ENCODE measurements at places on chromosomes 12 and 14.

DNA sequence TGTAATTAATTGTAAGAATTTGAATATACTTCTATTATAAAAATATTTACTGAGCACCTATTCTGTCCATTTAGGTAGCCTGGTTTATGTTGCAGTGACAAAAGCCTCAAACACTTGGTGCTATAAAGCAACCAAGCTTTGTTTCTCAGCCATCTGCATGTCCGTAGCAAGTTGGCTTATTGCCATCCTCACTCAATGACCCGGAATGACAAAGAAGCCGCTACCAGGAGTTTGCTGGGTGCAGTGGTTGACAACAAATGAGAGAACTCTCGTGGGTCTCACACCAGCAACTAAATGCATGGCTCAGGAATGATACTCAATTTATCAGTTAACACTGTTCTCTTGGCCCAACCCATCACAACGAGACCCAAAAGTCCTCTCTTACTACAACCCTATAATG is 553.1 kb downstream of the DIO2 start:
- no peak for DNase-seq

DNA sequence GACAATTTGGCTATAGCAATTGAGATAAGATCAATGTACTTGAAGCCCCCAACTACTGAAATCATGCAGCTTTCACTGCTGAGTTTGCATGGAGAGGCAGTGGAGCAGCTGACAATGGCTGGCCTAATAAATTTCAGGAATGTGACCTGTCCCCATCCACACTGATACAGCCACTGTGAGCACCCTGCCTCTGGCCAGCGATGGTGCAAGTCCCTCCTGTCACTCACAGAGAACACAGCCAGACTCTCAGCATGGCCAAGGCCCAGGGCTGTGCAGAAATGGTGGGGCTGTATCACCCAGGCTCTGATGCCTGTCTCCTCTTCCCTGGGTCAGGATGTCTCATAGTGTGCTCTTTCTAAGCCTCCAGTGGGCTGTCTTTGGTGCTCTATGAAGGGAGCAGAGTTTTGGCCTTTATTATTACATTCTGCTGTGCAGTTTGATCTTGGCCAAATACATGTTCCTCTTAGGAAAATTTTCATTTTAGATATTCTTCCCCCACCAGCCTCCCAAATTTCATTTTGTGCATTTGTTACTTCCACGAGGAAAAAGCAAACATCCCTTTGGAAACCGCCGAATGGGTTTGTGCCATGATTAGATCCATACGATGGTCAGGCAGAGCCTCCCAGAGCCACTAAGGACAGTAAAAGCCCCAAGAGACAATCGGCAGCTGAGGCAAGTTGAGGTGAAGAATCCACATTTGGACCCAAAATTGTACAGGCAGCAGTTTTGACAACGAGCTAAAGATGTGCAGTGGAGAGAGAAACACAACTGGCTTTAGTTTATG is 85.1 kb upstream of the WSCD2 start:
- no peak for DNase-seq

GRCh38 chr14:37819155-37820015 is 224.0 kb downstream of the TTC6 start:
- DNase-seq, result no peak

DNA sequence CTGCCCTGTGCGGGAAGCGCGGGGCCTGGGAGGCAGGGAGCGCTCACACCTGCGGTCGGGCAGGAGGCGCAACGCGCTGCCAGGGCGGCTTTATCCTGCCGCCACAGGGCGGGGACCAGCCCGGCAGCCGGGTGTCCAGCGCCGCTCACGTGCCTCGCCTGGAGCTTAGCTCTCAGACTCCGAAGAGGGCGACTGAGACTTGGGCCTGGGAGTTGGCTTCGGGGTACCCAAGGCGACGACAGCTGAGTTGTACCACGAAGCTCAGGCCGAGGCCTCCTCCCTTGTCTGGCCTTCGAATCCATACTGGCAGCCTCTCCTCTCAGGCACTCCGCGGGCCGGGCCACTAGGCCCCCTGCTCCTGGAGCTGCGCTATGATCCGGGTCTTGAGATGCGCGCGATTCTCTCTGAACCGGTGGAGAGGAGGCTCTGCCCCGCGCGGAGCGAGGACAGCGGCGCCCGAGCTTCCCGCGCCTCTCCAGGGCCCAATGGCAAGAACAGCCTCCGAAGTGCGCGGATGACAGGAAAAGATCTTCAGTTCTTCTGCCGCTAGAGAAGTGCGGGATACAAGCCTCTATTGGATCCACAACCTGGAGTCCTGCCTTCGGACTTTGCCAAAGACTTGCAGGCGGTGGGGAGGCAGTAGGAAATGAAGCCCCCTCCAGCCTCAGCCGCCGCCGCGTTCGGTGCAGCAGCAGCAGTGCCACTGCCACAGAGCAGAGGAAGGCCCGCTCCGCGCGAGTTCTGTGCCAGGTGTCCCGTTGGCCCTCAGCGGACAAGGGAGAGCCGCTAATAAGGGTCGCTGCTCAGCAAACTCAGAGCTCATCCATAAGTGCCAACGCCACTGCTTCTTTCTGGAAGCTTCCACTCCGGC is 6.8 kb downstream of the SIX1 start:
- DNase-seq, result no peak

GRCh38 chr14:92484132-92484823 is 29.3 kb upstream of the RIN3 start:
- DNase-seq, result no peak

- no peak for DNase-seq
These were observed 6.0 kb downstream of the CGRRF1 start for GRCh38 chr14:54515670-54516069.

- DNase-seq, result no peak
These were observed 66.4 kb downstream of the OTOGL start for GRCh38 chr12:80165746-80166145.

DNA sequence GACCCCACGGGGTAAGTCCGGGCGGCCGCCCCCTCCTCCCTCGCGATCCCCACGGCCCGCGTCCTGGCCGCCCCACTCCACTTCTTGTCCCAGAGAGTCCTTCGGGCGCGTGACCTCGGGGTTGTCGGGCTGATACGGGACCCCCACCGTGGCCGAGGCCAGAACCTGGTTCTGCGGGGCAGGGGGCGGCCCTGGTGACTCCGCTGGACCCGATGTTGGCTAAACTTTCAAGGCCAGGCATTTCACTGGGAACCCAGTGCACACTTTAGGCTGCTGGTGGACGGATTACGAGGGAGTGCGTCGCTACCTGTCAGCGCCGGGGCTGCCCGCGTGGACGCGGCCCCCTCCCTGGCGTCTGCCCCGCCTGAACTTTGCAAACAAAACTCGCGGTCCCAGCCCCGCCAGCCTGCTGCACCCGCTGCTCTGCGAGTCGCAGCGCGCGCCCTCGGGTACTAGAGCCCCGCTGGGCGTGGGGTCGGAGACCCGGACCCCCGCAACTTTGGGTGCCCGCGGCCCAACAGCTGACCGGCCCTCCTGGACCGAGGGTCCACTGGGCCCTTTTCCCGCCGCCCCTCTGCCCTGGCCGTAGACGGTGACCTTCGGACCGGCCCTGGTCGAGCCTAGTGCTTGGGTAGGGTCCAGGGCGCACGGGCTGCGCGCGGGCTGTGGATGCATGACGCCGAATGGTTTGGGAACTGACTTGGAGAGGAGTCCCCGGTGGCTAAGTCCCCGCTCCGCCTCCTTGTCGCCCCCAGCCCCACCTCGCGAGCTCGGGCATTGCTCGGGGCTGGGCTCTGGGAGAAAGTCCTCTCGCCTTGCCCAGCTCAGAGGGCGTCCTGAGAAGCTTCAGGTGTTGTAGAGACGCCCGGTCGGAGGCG is 624 bp downstream of the RIN3 start:
- no peak for DNase-seq

DNA sequence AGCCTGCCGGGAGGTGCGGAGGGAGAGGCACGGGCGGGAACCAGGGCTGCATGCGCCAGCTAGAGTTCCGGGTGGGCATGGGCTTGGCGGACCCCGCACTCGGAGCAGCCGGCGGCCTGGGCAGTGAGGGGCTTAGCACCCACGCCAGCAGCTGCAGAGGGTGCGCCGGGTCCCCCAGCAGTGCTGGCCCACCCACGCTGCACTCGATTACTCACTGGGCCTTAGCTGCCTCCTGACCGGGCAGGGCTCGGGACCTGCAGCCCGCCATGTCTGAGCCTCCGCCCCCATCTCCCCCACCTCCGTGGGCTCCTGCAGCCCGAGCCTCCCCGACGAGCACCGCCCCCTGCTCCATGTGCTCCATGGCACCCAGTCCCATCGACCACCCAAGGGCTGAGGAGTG is 14.8 kb downstream of the CKAP4 start:
- no peak for DNase-seq

GRCh38 chr12:100554608-100555077 is 18.8 kb upstream of the GAS2L3 start:
- no peak for DNase-seq

- no peak for DNase-seq
These were observed 564.8 kb downstream of the VRK1 start for GRCh38 chr14:97361958-97362357.

DNA sequence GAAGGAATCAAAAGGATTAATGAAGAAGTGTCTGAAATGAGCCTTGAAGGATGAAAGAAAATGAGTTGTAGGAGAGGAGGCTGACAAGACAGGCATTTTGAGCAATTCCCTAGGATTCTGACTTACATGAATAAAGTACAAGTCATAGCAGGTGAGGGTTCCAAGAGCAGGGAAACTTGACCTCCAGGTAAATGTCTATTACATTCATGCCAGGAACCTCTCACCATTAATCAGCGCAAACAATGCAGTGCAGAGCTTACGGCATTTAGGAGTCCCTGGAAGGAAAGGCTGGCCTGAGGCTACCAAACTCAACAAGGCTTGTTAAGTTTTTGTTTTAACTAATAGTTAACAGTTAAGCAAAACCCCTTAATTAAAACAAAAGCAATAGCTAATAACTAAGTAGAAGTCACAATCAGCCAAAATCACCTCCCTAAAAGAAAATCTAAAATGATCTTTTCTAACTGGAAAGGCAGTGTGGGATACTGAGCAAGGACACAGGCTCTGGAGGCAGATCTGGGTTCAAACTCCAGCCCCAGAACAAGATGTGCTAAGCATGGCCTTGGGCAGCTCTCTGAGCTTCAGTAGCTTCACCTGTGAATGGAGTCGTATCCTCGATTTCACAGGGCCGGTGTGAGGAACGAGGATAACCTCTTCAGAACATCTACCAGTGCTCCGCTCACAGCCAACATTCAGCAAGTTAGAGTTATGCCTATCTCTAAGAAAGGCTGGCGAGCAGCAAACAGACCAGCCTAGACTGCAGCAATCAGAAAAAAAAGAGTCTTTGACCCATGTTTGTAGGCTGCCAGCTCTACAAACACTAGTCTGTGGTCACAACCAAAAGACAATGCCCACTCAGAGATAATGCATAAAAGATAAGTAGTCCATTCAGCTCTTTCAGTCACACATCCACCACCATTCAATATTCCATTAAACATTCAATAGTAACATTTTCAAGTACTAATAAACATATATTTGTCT is 16.9 kb downstream of the PPTC7 start:
- no peak for DNase-seq

DNA sequence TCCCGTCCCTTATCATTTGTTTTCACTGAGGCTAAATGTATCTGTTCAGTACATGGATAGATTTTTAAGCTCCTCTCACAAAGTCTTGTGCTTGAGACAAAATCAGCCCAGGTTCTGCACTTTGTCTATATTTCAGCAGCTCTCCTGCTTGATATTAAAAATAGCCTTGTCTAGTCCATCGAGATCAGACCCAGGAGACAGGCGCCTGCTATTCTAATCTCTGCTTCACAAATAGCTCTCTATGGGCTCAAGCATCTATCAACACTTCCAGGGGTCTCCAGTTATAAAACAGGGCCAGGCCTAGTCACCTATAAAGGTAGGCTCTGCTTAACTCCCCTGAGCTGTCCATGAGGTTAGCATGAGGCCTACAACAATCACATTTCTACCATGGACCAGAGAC is 62.5 kb downstream of the ZFP36L1 start:
- DNase-seq, result no peak

- DNase-seq, result no peak
These were observed 5.6 kb downstream of the RPAP3 start for GRCh38 chr12:47700263-47700662.

DNA sequence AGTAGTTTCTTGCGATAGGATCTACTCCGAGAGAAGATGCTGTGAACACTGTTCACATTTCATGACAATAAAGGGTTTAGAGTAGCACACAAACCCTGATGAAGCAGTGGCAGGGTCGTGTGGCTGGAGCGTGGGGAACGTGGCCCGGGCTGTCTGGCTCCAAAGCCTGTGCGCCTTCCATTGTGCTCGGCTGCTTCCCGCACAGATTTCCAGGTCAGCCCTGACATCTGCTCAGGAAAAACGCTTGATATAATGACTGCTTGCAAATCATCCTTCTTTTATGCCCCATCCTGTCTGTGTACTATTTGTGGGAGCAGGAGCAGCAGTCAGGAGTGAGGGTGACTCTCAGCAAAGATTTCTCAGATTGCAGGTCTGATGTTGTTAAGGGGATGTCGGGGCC is 78.6 kb downstream of the EML1 start:
- no peak for DNase-seq

DNA sequence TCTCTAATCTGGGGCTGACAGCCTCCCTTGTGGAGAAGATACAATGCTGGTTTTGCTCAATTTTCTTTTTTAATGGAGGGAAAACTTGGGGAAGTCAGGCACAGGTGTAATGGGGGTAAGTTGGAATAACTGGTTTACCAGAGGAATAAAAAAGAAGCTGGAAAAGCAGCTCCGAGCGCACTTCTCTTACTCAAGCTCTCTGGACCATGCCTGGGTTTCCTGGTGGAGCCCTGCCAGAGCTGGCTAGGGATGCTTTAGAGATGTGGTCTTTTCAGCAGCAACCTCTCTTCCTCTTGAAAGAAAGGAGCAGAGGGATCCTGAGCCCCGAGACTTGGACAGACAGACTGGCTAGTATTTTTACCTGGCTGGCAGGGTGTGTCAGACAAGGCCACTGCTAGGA is 3.9 kb upstream of the KCNA5 start:
- no peak for DNase-seq

DNA sequence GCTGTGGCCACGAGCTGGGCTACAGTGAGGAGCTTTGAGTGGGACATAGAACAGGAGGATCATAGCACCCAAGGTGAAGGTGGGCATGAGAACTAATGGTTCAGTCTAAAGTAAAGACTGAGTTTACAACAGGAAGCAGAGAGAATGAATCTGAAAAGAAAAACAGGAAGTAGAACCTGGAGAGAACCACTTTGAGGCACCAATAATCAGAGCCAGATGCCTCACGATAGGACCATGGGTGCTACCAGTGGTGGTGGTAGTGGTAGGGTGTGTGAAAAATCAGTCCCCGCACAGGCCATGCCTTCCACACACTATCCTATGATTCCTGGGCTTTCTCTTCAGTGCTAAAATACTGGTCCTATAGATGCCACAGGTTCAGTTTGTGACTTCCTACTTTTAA is 293.6 kb downstream of the AKAP6 start:
- DNase-seq, result no peak

DNA sequence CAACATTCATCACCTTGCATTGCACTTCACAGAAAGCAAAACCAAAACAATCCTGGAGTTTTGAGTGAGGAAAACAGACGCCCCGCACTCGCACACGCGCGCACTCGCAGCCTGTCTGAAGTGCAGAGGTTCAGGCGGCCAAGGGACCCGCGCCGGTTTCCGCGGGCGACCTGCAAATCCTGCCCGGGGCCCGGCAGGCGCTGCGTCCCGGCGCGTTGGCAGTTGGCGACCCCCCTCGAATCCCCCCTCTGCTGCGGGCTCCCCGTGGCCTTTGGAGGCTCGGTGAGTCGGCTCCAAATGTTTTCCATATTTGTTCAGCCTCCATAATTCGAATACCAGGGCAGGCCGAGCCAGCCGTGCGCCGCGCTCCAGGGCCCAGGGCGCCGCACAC is at the start of gene SSPN:
Gene SSPN (plus strand): TSS at position 324 of the 391 bp plus-strand sequence. CDS start 100 bp downstream, outside the sequence.
- DNase-seq, result no peak
